ENCODE measurements at places on chromosomes 11 and 22. TPM values are rescaled to one million over a fixed set of nuclear protein-coding genes. Genes with fewer than 3 reads are reported as not detected.

The TMEM191C gene
- total RNA-seq: 0.95 TPM

The MGAT3 gene
- total RNA-seq: 14.0 TPM

The APOBEC3B gene
- total RNA-seq: 1.2 TPM

The ART5 gene
- total RNA-seq: 3.5 TPM

The KRTAP5-9 gene
- not detected for total RNA-seq

The PIWIL4 gene
- total RNA-seq: 1.2 TPM

The OR5D13 gene
- total RNA-seq: not detected

The CDC42BPG gene
- 1.3 TPM for total RNA-seq

The TRIM22 gene
- 20.3 TPM for total RNA-seq

The STX3 gene
- 12.0 TPM for total RNA-seq

The C11orf86 gene
- not detected for total RNA-seq

The USP47 gene
- total RNA-seq: 54.3 TPM

The HBE1 gene
- total RNA-seq: not detected

The RIBC2 gene
- total RNA-seq: not detected

The RIN1 gene
- total RNA-seq: 1.4 TPM

GRCh38 chr11:64297699-64298358 is 2.3 kb upstream of the CATSPERZ start:
- DNase-seq: no peak

DNA sequence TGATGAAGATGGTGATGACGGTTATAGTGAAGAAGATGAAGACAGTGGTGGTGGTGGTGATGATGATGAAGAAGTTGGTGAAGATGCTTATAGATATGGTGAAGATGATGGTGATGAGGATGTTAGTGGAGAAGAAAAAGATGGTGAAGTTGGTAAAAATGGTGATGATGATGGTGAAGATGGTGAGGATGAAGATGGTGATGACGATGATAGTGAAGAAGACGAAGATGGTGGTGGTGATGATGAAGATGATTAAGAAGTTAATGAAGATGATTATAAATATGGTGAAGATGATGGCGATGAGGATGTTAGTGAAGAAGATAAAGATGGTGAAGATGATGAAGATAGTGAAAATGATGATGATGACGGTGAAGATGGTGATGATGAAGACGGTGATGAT is 25.2 kb upstream of the FGF3 start:
- DNase-seq: no peak

DNA sequence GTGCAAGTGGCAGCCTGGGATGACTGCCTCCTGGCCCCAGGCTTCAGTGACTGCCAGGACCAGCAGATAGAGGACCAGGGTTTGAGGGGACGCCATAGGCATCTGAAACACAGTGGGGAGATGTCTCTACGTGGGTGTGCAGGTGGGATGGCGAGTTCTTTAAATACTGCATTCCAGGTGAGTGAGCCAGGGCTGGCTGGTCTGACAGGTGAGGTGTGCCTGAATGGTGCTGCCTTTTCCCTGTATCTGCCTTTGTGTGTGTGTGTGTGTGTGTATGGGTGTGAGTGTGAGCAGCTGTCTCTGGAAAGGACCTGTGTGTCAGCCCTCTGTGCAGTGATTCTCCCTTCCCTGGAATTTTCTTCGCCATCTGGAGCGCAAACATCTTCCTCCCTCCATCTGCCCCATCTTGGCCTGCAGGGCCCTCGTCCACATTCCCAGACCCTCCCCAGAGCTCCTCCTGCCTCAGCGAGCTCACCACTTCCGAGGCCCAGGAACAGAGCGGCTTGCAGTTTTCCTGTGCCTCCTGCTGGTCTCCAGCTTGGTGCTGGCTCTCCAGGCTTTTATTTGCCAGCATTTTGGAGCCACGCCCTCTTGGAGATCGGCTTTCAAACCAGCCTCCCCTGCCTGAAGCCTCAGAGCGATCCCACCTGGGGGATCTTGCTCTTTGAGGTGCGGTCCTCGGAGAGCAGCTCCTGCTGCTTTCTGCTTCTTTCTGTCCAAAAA is at the start of gene GPHA2:
TSS of gene GPHA2 (minus strand) at position 535 of the 723 bp plus-strand sequence. CDS start at position 102, 433 bp downstream.
- no peak for DNase-seq

DNA sequence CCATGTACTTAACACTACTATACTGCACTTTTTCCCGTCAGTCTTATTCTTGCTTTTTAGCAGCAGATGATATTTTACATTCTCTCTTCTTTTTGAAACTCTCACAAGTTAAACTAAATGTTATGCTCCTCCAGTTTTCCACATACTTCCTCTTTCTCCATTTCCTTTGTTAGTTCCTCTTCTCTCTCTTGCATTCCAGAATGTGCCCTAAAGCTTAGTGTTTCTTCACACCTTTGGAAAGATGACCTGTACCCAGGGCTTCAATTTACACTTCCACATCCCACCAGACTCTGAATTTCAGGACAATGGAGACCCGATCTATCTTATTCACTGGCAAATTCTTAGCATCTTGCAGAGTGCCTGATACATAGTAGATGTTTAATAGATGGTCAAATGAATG is 51.8 kb downstream of the APIP start:
- DNase-seq: no peak

GRCh38 chr22:39496131-39496838 is 5.8 kb upstream of the MIEF1 start:
- peak; percentile 71 for DNase-seq

DNA sequence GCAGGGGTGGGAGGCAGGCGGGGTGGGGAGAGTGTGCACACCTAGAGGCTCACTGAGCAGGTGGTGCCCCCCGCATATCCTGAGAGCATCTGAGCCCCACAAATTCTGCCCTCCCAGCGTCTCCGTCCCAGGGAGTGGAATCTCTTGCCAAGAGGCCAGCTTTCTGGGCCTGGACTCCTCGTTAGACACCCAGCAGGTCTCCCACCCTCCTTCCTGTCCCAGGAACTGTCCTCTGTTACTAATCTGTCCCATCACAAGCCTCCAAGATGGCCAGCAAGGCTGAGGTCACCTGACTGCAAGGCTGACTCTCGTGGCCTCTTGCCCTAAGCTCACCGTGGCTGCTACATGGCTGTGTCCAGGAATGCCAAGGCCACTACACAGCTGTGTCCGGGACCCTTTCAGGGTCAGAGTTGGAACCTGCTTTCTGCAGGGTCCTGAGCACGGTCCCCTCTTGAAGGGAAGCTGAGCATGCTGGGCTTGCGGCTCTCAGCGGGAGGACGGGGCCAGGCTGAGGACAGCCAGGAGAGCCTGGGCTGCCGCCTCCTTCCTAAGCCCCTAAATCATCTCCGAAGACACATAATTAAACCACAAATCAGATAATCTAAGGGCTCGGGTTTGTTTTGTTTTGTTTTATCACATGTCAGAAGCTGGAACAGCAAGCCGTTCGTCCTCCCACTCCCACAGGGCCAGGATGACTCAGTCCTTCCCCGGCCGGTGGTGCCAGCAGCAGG is 1327.3 kb downstream of the TBC1D22A start:
- peak; percentile 13 for DNase-seq

- no peak for DNase-seq
These were observed 109.3 kb upstream of the TBCEL start for GRCh38 chr11:120914601-120915000.

DNA sequence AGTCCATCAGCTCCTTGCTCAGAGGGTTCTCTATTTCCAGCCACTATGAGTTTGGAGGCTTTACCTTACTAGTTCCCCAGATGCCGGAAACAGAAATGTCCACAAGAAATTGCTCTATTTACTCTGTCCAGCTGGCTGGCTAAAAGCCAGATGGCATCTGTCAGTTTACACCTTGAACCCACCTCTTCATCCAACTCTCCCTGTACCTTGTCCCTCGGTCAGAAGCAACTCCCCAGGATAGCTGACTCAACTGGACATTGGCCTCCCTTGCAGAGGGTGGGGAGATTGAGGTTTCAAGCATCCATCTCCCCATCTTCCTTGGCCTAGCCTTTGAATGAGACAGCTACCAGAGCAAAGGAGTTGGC is 1.7 kb downstream of the C2CD2L start:
- DNase-seq: no peak

- no peak for DNase-seq
These were observed 16.7 kb downstream of the TMEM121B start for GRCh38 chr22:17104336-17104935.

GRCh38 chr11:112637876-112638275 is 323.3 kb upstream of the NCAM1 start:
- DNase-seq: no peak

GRCh38 chr11:45805305-45806071 is 539 bp downstream of the SLC35C1 start:
- peak; percentile 50 for DNase-seq

GRCh38 chr11:16745950-16746605 is 7.6 kb downstream of the C11orf58 start:
- no peak for DNase-seq

DNA sequence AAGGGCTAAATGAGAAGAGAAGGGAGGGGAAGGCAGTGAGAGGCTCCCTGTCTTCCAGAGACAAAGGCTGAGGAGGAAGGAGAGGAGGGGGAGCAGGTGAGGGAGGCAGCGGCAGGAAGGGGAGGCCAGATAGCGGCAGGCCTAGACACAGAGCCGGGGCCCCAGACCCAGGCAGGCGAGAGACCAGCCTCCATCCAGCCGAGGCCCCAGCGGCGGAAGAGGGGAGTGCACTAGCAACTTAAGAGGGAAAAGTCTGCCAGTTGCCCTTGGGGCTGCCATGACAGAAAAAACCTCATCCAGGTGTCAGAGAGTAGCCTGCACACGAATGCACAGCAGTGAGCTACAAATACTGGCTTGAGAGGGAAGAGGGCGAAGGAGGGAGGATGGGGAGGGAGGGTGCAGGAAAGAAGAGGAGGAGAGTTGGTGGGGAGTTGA is 46.7 kb downstream of the IGLL1 start:
- DNase-seq: no peak

DNA sequence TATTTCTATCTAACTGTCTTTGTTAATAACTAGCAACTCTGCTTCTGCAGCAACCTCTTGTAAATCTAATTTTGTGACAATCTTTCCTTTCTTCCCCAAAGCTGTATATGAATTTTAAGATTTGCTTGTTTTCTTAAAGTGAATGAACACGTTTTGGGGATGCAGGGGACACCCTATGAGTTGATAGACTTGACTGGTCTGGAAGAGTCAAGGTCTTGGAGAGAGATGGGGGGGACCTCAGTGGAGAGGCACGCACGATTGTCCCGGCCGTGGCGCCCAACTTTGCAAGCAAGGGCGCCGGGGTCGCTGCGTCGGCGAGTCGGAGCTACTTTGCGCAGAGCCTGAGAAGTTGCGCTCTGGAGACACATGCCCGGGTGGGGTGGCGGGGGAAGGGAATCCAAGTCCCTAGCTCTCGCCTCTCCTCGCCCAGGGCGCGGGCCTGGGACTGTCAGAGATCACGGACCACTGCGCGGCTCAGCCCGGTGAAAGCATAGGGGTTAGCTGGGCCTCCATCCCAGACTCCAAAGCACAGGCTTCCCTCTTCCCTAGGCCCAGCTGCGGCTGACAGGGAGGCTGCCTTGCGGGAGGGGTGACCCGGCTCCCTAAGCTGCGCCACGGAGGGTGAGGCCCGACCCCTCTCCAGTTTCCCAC is 854 bp downstream of the ABCC8 start:
- no peak for DNase-seq

- no peak for DNase-seq
These were observed 14.9 kb upstream of the GALNT18 start for GRCh38 chr11:11636671-11637070.

GRCh38 chr11:1559111-1559951 is 12.7 kb downstream of the DUSP8 start:
- DNase-seq: peak; percentile 90

- DNase-seq: no peak
These were observed 14.9 kb downstream of the ADAMTS8 start for GRCh38 chr11:130413405-130414106.

- DNase-seq: no peak
These were observed 26.7 kb downstream of the WEE1 start for GRCh38 chr11:9600166-9600565.

- DNase-seq: no peak
These were observed 1.0 kb downstream of the KCNJ4 start for GRCh38 chr22:38453996-38454352.

DNA sequence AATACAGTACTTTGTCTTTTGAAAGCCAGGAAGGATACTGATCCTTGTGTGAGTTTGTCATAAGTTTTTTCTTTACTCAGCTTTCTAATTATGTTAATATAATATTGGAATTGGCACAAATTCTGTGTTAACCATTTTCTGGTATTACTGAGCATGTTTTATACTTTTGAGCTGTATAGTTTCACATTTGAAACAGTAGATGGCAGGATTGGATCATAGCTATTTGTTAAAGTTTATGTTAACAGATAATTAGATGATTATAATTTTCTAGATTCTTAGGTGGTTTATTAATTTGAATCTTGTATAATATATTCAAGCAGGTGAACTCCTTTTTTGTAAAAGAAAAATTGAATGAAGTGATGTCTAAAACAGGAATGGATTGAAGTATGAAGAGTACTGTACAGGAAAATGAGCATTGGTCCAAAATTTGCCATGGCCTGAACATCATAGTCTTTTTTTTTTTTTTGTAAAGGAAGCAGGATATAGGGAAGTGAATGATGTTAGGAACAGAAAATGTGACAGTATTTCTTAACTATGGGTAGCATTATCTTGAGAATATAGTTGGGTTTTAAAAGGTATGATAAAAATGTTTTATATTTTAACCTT is 102.0 kb downstream of the CYP2R1 start:
- DNase-seq: no peak

GRCh38 chr11:69425444-69425843 is 56.0 kb upstream of the LINC01488 start:
- no peak for DNase-seq

GRCh38 chr22:37801946-37802309 is 5.8 kb upstream of the GCAT start:
- no peak for DNase-seq

DNA sequence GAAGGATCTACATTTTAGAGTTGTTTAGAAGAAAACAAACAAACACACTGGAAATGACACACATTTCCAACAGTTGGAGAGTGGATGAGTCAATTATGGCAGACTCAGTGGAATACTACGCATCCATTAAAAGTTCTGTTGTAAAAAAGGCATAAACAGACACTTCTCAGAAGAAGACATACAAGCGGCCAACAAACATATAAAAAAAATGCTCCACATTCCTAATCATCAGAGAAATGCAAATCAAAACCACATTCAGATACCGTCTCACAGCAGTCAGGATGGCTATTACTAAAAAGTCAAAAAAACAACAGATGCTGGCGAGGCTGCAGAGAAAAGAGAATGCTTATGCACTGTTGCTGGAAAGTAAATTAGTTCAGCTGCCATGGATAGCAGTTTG is 298.2 kb downstream of the DDX10 start:
- no peak for DNase-seq

DNA sequence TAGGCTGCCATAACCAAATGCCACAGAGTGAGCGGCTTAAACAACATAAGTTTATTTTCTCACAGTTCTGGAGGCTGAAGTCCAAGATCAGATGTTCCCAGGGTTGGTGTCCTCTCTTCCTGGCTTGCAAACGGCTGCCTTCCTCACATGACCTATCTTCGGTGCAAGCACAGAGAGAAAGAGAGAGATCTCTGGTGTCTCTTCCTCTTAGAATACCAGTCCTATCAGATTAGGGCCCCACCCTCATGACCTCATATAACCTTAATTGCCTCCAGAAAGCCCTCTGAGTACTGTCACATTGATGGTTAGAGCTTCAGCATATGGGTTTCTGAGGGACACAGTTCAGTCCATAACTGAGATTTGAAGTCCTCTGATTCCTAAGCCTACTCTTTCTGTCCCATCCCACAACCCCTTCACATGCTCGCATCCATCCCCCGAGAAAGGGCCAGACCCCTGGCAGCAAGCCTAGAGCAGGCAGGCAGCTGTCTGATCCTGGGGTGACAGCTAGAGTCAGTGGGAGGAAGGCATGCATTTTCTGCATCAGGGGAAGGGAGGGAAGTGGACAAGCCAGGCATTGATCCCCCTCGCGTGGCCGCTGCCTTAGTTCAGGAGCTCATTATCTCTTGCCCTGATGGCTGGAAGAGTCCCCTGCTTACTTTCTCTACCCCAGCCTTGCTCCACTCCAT is 114.1 kb downstream of the FAR1 start:
- DNase-seq: no peak

GRCh38 chr11:27046956-27047355 is 6.3 kb downstream of the BBOX1 start:
- no peak for DNase-seq
